ENCODE measurements at places on chromosomes 2 and 18. TPM values are rescaled to one million over a fixed set of nuclear protein-coding genes. Genes with fewer than 3 reads are reported as not detected.

- DNase-seq: no peak
Observed at GRCh38 chr2:207437524-207438143, 92.1 kb upstream of the CREB1 start.

Gene CNGA3
- not detected for total RNA-seq

DNA sequence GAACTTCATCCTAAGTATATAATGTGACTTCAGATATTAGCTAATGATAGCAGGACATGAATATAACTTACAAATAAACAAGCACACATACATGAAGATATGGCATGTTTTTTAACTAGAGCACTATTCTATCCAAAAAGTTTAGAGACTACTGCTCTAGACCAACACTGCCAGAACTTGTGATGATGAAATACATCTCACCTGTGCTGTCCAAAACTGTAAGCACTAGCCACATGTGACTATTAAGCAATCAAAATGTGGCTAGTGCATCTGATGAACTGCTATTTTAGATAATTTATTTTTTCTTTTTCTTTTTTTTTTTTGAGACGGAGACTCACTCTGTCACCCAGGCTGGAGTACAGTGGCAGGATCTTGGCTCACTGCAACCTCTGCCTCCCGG is 7.1 kb downstream of the AAK1 start:
- DNase-seq: no peak

Gene C2orf78
- total RNA-seq: not detected

- DNase-seq: no peak
Observed at GRCh38 chr2:119711352-119711751, 32.4 kb downstream of the TMEM177 start.

Gene ZNG1B
- 21.6 TPM for total RNA-seq

DNA sequence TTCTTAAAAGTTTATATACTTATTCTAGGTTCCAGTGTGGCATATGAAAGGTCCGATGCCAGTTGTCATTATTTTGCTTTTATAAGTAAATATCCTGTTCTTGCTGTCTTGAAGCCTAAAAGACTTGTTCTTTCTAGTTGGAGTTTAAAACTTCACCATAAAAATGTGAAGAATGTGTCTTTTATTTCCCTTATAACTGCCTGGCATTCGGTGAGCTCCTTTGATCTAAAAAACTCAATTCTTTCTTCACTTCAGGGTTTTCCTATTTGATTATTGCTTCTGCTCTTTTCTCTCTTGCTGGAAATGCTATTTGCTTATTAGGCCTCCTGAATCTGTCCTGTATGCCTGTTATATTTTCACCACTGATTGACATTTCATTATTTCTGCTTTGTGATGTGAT is 51.6 kb downstream of the TSPYL6 start:
- no peak for DNase-seq

Gene ADD2
- total RNA-seq: 2.4 TPM

- DNase-seq: no peak
Observed at GRCh38 chr2:10257500-10258147, 45.1 kb upstream of the HPCAL1 start.

Gene AQP12A
- not detected for total RNA-seq

Gene C2orf92
- total RNA-seq: 2.5 TPM

Gene DOK6
- not detected for total RNA-seq

DNA sequence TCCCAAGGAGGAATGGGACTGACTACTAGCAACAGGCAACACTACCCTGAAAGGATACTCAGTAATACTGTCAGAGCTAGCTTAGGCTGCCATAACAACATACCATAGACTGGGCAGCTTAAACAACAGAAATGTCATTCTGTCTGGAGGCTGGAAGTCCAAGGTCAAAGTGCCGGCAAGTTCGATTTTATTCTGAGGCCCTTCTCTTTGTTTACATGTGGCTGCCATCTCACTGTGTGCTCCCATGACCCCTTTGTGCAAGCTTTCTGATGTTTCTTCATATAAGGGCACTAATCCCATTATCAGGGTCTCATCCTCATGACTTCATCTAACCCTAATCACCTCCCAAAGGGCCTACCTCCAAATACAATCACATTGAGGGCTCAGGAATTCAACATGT is 30.7 kb upstream of the SCG2 start:
- DNase-seq: no peak

Gene LRRTM4
- not detected for total RNA-seq

GRCh38 chr18:55054021-55054990 is 95.0 kb upstream of the CCDC68 start:
- DNase-seq: no peak

Gene SDC1
- total RNA-seq: 475 TPM

DNA sequence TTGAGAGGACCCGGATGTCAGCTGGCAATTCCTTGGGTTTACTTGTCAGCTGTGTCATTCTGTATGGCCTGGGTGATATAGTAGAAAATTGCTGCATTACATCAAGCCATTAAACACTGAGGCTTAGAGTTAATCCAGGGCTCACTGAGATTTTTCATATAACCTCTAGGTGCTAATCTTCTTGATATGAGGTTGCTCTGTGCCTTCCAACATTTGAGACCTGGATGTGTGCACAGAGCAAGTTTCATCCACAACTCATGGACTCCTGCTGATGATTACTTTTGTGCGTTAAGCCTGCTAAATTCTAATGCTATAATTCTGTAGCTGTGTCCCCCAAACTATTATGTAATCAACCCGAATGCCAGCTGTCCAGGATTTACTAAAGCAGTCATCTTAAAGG is 178.4 kb upstream of the CDH20 start:
- DNase-seq: no peak

Gene ABHD1
- total RNA-seq: not detected

GRCh38 chr18:7322817-7323485 is 92.1 kb downstream of the LRRC30 start:
- no peak for DNase-seq

- no peak for DNase-seq
Observed at GRCh38 chr2:54966837-54967236, 83.4 kb downstream of the RTN4 start.

- no peak for DNase-seq
Observed at GRCh38 chr18:3388980-3389379, 61.0 kb upstream of the TGIF1 start.

Gene PRKCE
- 11.8 TPM for total RNA-seq
